ENCODE measurements at places on chromosomes 16 and 17. TPM values are rescaled to one million over a fixed set of nuclear protein-coding genes. Genes with fewer than 3 reads are reported as not detected.

DNA sequence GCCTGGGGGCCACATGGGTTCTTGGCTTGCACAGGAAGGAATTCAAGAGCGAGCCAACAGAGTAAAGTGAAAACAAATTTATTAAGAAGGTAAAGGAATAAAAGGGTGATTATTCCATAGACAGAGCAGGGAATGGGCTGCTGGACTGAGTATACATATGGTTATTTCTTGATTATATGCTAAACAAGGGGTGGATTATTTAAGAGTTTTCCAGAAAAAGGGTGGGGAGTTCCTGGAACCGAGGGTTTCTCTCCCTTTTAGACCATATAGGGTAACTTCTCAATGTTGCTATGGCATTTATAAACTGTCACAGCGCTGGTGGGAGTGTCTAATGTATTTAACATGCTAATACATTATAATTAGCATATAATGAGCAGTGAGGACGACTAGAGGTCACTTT lies 2.0 kb downstream of the MMP2 start:
- no peak for DNase-seq

GRCh38 chr16:61432421-61432820 lies 603.8 kb downstream of the CDH8 start:
- DNase-seq = no peak

DNA sequence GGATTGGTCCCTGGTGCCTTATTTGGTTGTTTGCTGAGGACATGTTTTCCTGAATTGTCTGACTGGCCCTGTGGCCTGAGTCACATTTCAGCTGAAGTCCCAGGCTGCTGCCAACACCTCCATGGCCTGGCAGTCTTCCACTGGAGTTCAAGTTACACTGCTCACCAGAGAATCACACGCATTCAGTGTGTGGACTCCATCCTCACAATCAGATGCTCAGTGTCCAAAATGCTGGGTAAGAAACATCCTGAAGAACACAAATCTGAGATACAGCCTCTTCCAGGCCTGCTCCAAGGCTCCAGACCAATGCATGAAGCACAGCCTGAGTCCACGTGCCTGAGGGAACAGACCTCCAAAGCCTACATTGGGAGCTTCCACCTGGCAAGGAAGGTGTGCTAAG lies 19.2 kb downstream of the CD300LB start:
- DNase-seq = no peak

- DNase-seq = no peak
Measured at GRCh38 chr17:67891481-67892119, 66.3 kb downstream of the BPTF start.

GRCh38 chr17:75124041-75124818 lies 7.3 kb downstream of the NT5C start:
- DNase-seq = peak; percentile 39

DNA sequence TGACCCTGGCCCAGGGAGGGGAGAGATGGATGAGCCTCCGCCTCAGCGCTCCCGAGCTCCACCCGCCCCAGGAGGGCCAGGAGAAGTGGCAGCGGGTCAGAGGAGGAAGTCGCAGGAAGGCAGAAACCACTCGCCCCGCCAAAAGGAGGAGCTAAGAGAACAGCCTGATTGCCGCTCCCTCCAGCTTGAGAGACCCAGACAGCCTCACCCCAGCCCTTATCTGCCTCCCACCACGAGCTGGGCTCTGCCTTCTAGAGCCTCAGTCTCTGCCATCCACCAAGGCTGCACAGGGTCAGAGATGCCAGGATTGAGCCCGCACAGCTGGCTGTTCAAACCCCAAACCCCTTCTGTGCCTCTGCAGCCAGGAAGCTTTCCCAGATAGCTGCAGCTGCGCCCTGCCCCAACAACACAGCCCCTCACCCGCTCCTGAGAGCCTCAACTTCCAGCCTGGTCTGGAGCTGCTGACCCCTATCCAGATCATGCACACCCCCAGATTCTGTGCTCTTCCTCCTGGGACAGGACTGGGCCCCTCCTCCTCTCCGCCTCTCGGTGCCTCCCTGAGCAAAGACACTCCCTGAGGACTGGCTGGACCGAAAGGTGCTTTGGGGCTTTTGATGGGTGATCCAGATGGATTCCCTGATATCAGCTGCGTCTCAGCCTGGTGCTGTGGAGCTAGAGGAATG lies 1.0 kb upstream of the ATP2A3 start:
- DNase-seq = no peak

DNA sequence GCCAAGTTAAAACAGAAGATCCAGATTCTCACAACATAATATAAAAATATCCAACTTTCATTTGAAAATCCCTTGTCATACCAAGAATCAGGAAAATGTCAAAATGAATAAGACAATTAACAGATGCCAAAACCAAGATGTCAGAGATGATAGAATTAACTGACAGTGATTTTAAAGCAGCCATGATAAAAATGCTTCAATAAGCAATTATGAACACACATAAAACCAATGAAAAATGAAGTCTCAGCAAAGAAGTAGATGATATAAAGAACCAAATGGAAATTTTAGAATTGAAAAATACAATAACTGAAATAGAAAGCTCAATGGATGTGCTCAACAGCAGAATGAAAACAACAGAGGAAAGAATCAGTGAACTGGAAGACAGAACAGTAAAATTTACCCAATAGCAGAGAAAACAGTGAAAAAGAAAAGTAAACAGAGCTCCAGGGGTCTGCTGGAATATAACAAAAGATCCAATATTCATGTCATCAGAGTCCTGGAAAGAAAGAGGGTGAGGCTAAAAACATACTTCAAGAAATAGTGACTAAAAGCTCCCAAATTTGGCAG lies 35.1 kb downstream of the SHCBP1 start:
- no peak for DNase-seq

DNA sequence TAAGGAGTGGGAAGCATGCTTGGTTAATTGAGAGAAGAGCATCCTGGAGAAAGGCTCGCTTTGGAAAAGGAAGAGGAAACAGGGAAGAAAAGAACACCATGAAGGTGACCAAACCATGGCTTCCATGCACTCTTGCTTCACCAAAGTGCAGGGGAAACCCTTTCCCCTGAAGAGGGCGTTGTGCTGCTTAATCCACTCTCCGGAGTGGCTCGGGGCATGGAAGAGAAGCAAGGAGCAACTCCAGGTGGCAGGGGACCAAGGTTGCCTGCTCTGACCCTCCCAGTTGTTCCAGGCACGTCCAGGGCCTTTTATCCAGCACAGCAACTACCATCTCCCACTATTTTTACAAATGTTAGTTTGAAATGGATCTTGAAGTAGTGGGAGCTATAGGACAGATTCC lies 108.1 kb downstream of the STX8 start:
- no peak for DNase-seq

- no peak for DNase-seq
Measured at GRCh38 chr16:10312008-10312407, 73.9 kb upstream of the ATF7IP2 start.

GRCh38 chr16:30992931-30993816 lies 8.2 kb downstream of the HSD3B7 start:
- DNase-seq = no peak

DNA sequence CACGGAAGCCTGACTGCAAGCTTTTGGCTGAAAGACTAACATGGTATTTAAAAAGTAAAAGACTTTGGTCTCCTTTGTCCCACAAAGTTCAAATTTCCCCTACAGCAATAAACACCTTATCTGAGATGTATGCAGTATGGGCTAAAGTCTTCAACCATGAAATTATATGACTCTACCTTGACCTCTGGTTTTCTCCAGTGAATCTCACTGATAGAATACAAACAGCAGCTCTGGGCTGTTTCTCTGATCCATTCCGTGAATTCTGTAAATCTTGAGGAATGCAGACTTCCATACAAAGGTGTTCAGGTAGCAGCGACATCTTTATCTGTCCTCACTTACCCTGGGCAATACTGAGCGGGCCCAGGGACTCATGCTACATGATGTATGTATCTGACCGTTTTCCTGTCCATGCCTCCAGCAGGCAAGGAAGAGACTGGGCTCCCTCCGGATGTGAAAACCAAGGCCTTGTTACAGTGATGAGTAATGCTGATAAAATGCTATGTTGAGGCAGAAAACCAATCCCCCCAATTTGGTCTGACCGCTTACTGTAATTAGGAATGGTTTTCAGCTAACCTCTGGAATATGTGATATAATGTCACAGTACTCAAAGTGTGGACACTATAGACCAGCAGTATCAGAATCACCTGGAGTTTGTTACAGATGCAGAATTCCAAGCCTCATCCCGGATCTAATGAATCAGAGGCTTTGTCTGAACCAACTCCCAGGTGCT lies 589.8 kb downstream of the HS3ST4 start:
- no peak for DNase-seq

DNA sequence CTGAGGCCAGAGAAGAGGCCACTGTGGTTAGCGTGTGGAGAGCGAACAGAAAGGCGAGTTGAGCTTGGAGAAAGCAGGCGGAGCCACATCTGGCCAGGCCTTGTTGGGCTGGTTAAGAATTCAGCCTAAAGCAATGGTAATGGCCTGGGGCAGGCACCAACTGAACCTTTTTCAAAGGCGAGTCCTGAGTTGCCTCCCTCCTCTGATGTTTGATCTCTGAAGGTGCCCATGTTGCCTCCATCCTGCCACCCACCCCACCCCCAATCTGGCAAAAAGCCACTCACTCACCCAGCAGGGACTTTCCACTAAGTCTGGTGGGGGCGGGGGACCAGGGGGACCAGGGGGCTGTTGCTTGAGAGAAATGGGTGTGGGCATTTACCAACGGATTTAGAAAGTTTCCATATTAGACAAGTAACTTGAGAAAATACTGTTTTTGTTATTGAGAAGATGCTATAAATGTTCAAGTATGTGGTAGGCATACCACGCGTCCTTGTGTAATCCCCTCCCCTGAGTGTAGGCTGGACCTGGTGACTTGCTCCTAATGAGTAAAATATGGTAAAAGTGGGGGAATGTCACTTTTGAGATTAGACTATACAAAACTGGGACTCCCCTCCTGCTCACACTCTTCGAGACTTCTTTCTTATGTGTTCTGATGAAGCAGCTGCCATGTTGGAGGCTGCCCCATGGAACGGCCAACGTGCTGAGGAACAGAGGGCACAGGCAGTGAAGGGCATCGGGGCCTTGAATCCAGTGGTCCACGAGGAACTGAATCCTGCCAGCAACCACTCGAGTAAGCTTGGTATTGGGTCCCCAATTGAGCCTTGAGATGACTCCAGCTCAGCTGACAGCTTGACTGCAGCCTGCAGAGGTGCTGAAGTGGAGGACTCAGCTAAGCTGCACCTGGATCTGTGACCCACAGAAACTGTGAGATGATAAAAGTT lies 29.9 kb upstream of the TNS4 start:
- no peak for DNase-seq

DNA sequence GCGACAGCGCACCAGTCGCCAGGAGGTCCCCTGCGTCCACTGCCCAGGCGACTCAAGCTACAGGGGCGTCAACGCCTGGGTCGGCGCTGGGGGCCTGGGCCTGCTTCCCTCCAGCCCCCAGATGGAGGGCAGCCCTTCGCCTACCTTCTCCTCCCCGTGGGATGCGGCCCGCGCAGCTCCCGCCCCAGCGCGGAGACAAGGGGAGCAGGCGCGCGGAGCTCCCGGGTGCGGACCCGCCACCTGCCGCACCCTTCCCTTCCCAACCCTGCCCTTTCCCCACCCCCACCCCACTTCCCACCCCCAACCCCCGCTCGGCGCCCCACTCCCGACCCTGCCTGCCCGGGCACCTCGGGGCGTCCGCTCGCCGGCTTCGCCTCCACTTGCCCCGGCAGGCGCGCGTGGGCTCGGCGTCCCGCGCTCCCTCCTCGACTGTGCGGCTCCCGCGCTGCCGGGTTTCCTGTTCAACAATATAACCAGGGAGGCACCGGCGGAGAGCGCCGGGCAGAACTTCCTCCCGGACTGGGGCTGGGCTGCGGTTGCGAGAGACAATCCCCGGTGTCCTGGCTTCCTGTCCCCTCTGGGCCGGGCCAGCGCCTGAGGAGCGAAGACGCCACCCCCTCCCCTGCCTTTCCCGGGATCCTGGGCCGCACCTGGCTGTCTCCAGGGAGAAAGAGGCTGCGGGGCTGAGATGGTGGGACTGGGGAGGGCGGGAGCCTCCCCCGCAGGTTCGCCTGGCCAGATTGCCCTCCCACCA lies at the start of gene ARHGAP27:
ARHGAP27 (minus strand) TSS at position 466 of the 754 bp plus-strand sequence. CDS start 2,591 bp downstream, outside the sequence.
- no peak for DNase-seq

DNA sequence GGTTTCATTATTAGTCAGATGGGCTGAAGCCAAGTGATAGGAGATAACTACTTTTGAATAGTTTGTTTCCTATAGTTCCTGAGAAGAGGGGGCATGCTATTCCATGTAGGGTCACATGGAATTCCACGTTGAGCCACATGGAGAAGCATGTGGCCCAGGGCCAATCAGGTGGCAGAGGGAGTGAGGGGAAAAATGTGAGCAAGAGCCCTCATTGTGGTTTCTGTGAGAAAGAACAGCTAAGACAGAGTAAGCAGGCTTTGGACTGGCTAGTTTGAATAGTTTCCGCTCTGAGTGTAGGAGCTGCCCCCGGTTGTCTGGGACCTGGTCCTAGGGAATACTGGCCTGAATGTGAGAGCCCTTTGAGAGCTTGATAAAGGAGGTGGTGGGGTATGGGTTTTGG lies 69.9 kb upstream of the CNTNAP4 start:
- DNase-seq = no peak

DNA sequence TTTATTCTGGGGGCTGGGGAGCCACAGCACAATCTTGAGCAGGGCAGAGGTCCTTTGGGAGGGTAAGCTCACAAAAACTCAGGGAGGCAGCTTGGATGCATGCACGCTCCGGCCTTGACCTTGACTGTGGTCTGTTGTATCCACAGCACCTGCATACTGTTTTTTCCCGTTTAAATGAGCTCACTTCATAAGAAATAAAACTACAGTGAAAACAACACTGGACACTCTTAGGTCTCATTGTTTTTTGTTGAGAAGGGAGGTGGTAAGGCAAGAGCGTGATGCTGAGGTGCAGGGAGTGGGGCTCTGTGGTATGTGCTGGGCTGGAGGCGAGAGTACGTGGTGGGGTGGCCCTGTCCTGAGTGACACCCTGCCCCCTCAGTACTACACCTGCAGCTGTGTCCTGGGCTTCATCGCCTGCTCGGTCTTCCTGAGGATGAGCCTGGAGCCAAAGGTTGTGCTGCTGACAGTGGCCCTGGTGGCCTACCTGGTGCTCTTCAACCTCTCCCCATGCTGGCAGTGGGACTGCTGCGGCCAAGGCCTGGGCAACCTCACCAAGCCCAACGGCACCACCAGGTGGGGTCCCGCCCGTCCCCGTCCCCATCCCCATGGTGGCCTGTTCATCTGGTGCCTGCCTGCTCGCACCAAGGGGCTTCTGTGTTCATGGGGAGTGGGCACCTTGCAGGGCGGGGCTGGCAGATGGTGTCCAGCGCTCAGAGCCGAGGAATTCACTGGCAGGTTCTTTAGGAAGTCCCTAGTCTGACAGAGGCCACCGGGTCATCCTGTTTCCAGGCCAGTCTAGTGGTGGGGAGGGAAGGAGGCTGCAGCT lies 44.2 kb downstream of the ADCY7 start:
- DNase-seq = no peak

The ACSM5 gene
- not detected for total RNA-seq

The C16orf74 gene
- total RNA-seq = 22.8 TPM

The EXOC3L1 gene
- total RNA-seq = 12.0 TPM

The SLC25A11 gene
- 52.1 TPM for total RNA-seq
